ENCODE measurements at places on chromosomes 4 and X. TPM values are rescaled to one million over a fixed set of nuclear protein-coding genes. Genes with fewer than 3 reads are reported as not detected.

The RPS6KA6 gene
- total RNA-seq, result 4.0 TPM

- DNase-seq, result no peak
Measured at GRCh38 chrX:3271834-3272186, 74.6 kb downstream of the MXRA5 start.

The CT45A5 gene
- total RNA-seq, result not detected

The KIAA1210 gene
- total RNA-seq, result not detected

The FUNDC1 gene
- 31.1 TPM for total RNA-seq

DNA sequence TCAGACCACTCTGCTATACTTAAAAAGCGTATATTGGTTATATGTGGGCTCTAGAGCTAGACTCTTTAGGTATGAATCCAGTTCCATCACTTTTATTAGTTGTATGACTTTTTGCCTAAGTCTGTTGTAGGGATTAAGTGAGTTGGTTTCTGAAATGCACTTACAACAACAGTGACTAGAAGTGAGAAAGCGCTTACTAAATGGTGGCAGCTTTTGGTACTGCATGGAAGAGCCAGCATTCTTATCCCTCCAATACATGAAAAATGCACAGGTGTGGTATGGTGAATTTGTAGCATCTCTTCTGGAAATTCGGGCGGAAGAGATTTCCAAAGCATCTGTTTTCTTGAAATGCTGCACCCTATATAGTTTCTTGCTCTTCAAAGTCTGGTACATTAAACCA is 117.1 kb downstream of the SPANXA1 start:
- peak; percentile 1 for DNase-seq

The TRIML2 gene
- total RNA-seq, result 34.9 TPM

DNA sequence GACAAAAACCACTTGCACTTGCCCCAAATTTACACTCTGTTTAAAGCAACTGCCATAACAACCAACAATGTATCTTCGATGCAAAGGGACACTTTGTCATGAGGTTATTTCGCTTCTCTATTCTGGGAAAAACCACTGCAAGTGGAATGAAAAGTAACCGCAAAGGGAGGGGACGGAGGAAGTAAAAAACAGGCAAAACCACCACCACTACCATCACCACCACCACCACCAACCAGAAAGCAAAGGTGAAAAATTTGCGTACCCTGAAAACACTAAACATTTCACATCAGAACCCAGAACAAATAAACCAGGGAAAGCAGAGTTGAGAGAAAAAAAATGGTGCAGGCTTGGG is 1.2 kb upstream of the N4BP2 start:
- no peak for DNase-seq

DNA sequence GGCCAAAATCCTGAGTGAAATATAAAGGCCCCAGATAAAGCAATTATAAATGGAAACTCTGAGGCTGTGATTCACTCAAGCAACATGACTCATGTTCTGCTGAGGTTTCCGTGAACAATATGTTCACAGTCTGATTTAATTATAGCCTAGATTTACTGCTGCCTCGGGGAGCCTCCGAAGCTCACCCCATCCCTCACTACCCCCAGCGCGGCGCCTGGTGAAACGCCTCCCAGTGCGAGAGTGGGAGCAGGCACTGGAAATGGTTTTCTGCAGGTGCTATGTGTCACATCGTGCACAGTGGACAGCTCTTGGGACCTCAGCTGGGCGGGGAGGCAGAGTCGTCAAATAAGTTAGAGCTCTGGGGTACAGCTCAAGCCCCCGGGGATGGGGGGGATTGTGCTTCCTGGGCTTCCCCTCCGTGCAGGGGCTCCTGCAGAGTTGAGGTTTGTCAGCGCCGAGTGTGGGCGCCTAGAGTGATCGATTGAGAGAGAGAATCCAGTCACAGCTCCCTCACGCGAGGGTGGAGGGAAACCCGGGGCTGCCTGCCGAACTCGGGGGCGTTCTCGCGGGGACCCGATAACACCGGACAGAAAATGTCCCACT is 110.6 kb downstream of the PHKA2 start:
- DNase-seq, result peak; percentile 25
